Activated CD4-positive, alpha-beta T cell treated with anti-CD3 and anti-CD28 coated beads, Interleukin-2, amount 10 ng/mL, durations not matched to agents 7 days and 5 days (primary cell): ENCODE measurements at places on chromosomes 16 and 17.

DNA sequence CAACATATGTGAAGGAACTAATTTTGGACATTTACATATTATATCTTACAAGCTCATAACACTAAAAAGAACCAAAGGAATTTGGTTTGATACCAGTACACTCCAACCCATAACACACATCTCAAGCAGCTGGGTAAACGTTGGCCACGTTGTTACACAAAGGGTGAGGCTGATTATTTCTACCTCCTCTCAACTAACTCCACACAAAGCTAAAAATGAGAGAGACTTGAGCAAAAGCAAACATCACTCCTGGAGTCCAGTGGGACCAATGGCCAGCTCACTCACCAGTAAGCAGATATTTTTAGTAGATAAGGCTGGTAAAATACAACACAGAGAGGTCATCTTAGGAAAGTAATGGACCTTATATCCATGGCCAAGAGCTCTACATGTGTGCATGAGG lies 207.6 kb downstream of the MRTFB start:
- DNase-seq, result no peak

GRCh38 chr17:9928601-9929333 lies 23.7 kb upstream of the RCVRN start:
- no peak for DNase-seq

DNA sequence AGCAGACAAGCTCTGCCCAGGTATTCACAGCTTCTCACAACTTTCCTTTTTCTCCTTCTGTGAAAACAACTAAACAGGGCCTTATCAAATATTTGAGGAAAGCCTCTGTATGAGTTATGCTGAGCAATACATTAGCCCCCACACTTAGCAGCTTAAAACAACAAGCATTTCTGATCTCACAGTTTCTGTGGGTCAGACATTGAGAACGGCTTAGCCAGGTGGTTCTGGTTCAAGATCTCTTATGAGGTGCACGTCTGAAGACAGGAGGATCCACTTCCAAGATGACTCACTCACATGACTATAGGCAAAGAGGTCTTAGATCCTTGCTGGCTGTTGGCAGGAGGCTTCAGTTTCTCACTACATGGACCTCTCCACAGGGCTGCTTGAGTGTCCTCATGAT lies 181.4 kb upstream of the WSCD1 start:
- DNase-seq, result no peak

DNA sequence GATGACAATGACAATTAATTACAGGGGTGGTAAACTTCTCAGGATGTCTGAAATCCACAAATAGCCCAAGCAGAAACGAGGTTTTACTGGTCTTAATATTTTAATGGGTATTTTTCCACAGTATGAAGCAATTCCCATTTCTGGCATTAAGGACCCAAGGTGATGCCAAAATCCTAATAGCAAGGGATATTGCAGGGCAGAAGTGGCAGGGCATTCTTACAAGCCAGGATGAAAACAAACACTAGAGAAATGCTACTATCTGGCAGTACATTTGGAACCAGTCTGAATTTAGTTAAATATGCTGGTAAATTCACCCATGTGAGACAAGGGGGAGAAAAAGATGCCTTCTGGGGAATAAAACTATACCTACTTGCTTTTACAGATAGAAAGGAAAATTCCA lies 45.2 kb downstream of the RND2 start:
- DNase-seq, result no peak

GRCh38 chr17:61584866-61585265 lies 6.2 kb downstream of the NACA2 start:
- no peak for DNase-seq

DNA sequence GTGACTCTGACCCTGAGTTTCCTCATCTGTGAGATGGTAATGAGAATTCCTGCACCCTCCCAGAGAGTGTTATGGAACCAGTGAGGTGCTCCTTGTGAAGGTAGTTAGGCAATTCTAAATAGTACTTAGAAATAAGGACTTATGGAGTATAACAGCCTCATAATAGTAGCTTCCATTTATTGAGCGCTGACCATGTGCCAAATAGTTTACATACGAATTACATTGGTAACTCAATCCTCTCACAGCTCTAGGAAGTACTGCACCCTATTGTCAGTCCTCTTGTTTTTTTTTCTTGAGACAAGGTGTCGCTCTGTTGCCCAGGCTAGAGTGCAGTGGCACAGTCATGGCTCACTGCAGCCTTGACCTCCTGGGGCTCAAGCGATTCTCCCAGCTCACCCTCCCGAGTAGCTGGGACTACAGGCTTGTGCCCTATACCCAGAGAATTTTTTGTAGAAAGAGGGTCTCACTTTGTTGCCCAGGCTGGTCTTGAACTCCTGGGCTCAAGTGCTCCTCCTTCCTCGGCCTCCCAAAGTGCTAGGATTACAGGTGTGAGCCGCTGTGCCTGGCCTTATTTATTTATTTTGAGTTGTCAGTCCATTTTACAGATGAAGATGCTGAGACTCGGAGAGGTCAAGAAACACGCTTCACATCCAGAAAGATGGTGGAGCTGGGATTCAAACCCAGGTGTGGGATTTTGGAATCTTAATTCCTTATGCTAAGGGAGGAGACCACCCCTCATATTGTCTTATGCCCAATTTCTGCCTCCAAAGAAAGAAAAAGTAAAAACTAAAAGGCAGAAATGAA lies 2.9 kb downstream of the TNS4 start:
- DNase-seq, result no peak

GRCh38 chr16:17364319-17365210 lies 106.2 kb downstream of the XYLT1 start:
- DNase-seq, result peak; percentile 81

GRCh38 chr16:2473446-2473926 lies 1.4 kb upstream of the TBC1D24 start:
- no peak for DNase-seq

DNA sequence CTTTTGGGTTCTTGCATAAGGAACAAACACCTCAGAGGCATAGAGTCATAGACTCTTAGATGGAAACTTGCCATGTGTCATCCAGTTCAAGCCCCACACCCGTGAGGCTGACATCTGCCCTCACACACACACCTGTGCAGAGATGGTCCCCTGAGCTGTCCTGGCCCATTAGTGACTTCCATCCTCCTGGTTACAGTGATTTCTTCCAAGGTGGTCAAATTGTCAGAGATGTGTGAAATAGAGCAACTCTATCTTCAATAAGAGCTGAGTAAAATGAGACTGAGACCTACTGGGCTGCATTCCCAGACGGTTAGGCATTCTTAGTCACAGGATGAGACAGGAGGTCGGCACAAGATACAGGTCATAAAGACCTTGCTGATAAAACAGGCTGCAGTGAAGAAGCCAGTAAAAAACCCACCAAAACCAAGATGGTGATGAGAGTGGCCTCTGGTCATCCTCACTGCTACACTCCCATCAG lies 342.2 kb upstream of the TNRC6C start:
- no peak for DNase-seq

GRCh38 chr17:8909586-8910270 lies 42.3 kb upstream of the PIK3R6 start:
- DNase-seq, result no peak

DNA sequence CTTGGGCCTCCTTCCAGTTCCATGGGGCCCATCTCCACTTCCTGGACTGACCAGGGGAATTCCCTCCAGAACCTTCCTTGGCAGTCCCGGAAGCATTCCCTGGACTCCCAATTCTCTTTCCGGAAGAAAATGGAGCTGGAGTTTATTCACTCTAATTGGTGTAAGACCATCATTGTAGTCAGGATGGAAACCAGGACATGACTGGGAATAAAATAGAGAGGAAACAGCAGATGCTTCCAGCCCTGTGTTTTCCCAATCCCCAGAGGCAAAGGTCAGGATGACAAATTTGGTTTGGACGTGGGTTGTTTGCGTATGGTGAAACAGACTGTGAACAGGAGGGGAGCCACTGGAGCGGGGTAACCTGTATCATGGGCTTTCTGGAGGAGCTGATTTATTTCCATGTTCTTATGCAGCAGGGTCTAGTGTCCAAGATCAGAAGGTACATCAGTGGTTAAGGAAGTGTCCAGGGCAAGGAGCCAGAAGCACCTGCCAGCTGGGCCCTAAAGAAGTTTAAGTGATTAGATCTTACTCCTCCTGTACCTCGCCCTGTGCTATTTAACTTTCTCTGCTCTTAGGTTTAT lies 8.5 kb upstream of the LONP2 start:
- no peak for DNase-seq

GRCh38 chr17:73290399-73291259 lies 21.2 kb downstream of the CDC42EP4 start:
- no peak for DNase-seq
